ENCODE measurements at places on chromosomes 7 and 10. TPM values are rescaled to one million over a fixed set of nuclear protein-coding genes. Genes with fewer than 3 reads are reported as not detected.

The CAV1 gene
- 25.2 TPM for polyA plus RNA-seq

The SPDYE2 gene
- polyA plus RNA-seq: 2.4 TPM

The FRMPD2 gene
- polyA plus RNA-seq: 0.95 TPM

The BLVRA gene
- 48.6 TPM for polyA plus RNA-seq

The AKR1C4 gene
- polyA plus RNA-seq: not detected

The NPFFR1 gene
- polyA plus RNA-seq: 0.18 TPM

The ABHD11 gene
- polyA plus RNA-seq: 35.9 TPM

The GLCCI1 gene
- polyA plus RNA-seq: 37.0 TPM

The CARD11 gene
- polyA plus RNA-seq: 1.3 TPM

The CUEDC2 gene
- 82.4 TPM for polyA plus RNA-seq

The MSS51 gene
- polyA plus RNA-seq: 6.3 TPM

The SPDYE8 gene
- polyA plus RNA-seq: 1.0 TPM

The IRF5 gene
- 9.8 TPM for polyA plus RNA-seq

The NKX1-2 gene
- polyA plus RNA-seq: 0.03 TPM

The NODAL gene
- 0.61 TPM for polyA plus RNA-seq

The RAMP3 gene
- polyA plus RNA-seq: 12.5 TPM

The ELAPOR2 gene
- polyA plus RNA-seq: 9.2 TPM

The CTAGE6 gene
- not detected for polyA plus RNA-seq

The COBL gene
- 16.1 TPM for polyA plus RNA-seq

The TMEM213 gene
- polyA plus RNA-seq: 43.2 TPM

The CDNF gene
- polyA plus RNA-seq: 3.2 TPM

The GSTO1 gene
- 80.9 TPM for polyA plus RNA-seq

The GRID2IP gene
- 0.51 TPM for polyA plus RNA-seq

The RBP3 gene
- 0.16 TPM for polyA plus RNA-seq

The NUTM2A gene
- 5.1 TPM for polyA plus RNA-seq

The OR2A42 gene
- polyA plus RNA-seq: 4.1 TPM

The CYP2E1 gene
- polyA plus RNA-seq: 2.3 TPM

The RPS24 gene
- polyA plus RNA-seq: 2,933 TPM

The ADGRA1 gene
- 1.6 TPM for polyA plus RNA-seq

The KLF14 gene
- 0.51 TPM for polyA plus RNA-seq

The DPCD gene
- polyA plus RNA-seq: 48.7 TPM

The ASL gene
- polyA plus RNA-seq: 34.7 TPM

The KIF20B gene
- 15.1 TPM for polyA plus RNA-seq

The VTI1A gene
- 20.8 TPM for polyA plus RNA-seq

The CFAP43 gene
- polyA plus RNA-seq: 22.8 TPM

The ATG9B gene
- 2.0 TPM for polyA plus RNA-seq

The SND1 gene
- polyA plus RNA-seq: 165 TPM

The CLCN1 gene
- polyA plus RNA-seq: 0.16 TPM

The BTBD16 gene
- polyA plus RNA-seq: 1.7 TPM

The GRM3 gene
- polyA plus RNA-seq: 0.16 TPM

The ZPBP gene
- 0.54 TPM for polyA plus RNA-seq

The UBE2D4 gene
- polyA plus RNA-seq: 19.7 TPM

The H2BK1 gene
- polyA plus RNA-seq: not detected

The OR6B1 gene
- not detected for polyA plus RNA-seq

The SUN3 gene
- 0.38 TPM for polyA plus RNA-seq

The DBF4 gene
- 21.8 TPM for polyA plus RNA-seq

The APBB1IP gene
- polyA plus RNA-seq: 1.2 TPM

The OAT gene
- 89.1 TPM for polyA plus RNA-seq

The PNLIPRP2 gene
- 0.10 TPM for polyA plus RNA-seq

The GET4 gene
- 56.2 TPM for polyA plus RNA-seq

The PDK4 gene
- polyA plus RNA-seq: 16.4 TPM

The FAM221A gene
- 11.5 TPM for polyA plus RNA-seq

The RHOBTB1 gene
- 82.6 TPM for polyA plus RNA-seq

The PDE6C gene
- polyA plus RNA-seq: 0.13 TPM

The MMRN2 gene
- 26.1 TPM for polyA plus RNA-seq
